ENCODE measurements at places on chromosomes 16 and 17.
A peak's percentile ranks its signal among the peaks of the same experiment; 100 is the strongest.

GRCh38 chr17:68057531-68057952 is 22.0 kb downstream of the KPNA2 start:
- DNase-seq, result no peak

DNA sequence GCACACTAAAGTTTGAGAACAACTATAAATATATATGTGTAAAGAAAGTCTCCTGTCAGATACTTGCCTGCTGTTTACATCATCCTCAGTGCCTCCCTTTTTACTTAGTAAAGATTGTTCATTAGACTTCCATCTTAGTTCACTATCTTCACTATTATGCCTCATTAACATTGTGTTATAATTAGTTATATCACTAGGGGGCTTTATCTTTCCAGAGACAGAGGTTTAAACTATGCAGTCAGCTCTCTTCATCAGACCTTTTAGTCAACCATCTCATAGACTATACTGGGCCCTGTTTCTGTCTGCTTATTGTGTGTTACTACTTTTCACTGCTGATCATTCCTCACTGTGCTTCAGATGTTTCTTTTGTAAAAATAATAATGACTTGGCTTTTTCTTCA is 630.8 kb upstream of the KIF2B start:
- DNase-seq, result no peak

- no peak for DNase-seq
Measured at GRCh38 chr17:75267153-75267410, 3.9 kb downstream of the MIF4GD start.

GRCh38 chr17:15954222-15954621 is 9.3 kb downstream of the ADORA2B start:
- no peak for DNase-seq

GRCh38 chr16:74874912-74875546 is 100.4 kb upstream of the FA2H start:
- no peak for DNase-seq

DNA sequence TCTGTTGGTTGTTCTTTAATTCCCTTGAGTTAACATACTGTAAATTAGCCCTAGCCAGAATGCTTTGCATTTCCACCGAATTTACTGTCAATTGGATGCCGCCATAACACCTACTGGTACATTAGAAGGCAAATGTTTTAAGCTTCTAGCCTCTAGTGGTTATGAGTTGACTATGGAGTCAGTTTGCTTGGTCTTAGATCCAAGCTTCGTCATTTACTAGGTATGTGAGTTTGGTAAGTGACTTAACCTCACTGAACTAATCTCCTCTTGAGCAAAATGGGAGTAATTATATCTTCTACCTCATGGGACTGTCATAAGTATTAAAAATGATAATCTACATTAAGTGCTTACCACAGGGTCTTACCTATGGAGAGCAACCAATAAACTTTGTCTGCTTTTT is 20.4 kb upstream of the CDH11 start:
- DNase-seq, result no peak

- no peak for DNase-seq
Measured at GRCh38 chr16:4194661-4195060, 47.2 kb downstream of the SRL start.

DNA sequence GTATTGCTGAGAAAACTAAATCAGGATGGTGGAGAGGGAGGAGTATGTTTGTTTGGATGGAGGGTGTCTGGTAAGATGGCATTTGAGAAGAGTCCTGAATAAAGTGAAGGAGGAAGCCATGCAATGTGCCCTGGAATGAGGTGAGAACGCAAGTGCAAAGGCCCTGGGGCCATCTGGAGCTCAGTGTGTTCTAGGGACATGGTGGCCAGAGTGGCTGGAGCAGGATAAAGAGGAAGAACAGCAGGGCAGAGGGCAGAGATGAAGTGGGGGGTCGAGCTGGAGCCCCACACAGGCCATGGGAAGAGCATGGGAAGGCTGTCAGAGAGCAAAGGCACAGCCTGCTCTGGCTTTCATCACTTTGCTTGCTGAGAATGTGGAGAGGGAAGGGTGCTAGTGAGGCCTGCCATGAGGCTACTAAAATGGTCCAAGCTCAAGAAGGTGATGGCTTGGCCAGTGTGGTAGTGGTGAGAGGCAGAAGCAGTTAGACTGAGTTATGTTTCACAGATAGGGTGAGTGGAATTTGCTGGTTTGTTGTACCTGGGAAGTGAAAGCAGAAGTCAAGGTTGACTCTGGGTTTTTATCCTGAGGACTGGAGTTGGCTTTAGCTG is 234.1 kb downstream of the FOXL1 start:
- DNase-seq, result no peak

- peak; percentile 9 for DNase-seq
Measured at GRCh38 chr17:42120161-42120769, 902 bp downstream of the KAT2A start.

DNA sequence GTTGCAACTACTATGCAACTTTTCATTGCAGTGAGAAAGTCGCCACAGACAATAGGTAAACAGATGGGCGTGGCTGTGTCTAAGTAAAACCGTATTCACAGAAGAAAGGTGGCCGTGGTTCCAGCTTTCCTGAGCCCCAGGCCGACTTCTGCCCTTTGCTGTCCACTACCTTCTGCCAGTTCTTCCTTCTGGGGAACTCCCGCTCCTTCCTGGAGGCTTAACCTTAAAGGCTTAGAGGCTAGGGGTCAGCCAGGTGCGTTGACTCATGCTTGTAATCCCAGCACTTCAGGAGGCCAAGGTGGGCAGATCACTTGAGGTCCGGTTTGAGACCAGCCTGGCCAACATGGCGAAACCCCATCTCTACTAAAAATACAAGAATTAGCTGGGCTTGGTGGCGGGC is 2.1 kb upstream of the SEPTIN12 start:
- no peak for DNase-seq

DNA sequence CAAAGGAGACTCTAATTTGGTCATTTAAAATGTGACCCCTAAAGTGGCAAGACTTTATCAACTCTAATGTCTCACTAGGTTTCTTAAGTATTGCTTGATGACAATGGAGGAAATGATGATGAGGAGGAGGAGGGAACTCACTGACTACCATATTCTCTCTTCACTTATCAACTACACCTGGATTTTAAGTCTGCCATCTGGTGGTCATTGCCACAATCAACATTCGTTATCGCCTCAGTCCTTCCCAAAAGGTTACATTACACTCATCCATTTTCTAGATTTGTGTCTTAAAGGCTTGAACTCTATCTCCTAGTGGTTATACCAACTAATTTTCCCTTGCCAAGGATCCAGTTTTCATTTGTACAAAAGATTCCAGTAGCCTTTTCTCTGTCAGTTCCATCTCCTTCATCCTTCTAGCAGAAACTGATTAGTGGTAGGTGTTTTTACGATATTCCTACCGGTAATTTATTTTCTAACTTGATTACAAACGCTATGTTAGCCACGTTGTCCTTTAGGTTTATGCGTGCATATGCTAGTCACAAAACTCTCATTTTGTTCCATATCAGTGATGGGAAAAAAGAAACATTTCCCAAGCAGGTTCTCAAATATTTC is 114.6 kb upstream of the NOG start:
- DNase-seq, result peak; percentile 25

- DNase-seq, result no peak
Measured at GRCh38 chr16:12458591-12459358, 344.9 kb downstream of the CPPED1 start.

DNA sequence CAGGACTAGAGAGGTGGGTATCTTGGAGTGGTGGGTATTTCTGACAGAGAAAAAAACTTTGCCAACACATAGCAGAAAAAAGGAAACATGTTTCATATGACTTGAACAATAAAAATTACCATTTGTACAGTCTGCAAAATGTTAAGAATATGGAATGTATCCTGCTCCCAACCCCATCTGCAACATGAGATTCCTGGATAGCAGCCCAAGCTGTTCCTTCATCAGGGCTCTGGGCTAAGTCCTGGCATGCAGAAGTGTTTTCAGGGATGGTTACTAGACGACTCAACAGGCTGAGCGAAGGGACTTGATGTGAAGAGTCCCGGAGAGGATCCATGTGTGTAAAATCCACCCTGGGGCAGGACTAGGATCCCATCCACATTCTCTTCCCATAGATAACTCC is 121.0 kb upstream of the IRX3 start:
- peak; percentile 60 for DNase-seq

GRCh38 chr16:82943371-82943770 is 316.6 kb downstream of the CDH13 start:
- DNase-seq, result no peak

DNA sequence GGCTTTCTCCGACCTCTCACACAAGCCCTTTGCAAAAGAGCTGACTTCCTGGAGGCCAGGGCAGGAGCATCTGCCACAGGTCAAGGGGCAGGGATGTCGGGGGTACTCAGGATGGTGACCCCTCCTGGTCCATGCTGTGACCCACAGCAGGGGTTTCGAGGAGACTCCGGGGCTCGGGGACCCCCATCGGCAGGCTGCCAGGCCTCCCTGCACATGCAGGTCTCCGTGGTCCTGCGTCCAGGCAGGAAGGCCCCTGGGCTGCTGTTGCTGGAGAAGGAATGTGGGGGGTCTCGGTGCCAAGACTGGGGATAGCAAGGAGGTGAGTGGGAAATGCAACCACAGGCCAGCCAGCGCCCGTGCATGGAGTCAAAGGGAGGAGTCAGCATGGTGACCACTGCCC is 11.6 kb downstream of the NATD1 start:
- no peak for DNase-seq

All from eye (tissue), 1 donor.